ENCODE measurements at places on chromosomes 6 and 20.

DNA sequence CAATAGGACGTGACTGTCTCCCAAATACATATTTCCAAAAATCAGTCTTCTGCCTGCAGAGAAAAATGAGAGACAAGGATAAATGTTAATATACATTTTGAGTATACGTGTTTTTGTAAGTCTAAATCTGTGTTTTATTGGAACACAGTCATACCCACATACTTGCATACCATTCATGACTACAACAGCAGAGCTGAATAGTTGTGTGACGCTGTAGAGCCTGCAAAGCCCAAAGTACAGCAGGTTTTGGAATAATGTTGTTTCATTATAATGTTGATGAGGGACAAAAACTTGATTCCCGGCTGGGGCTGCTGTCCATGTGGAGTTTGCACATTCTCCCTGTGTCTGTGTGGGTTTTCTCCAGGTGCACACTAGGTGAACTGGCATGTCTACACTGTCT, 23.8 kb upstream of the FBXO9 start:
- DNase-seq, result no peak
- no peaks in the 10 kb centered on the region for H3K36me3 ChIP-seq
- H3K4me3 ChIP-seq, result no peak overlapping the region
- peaks cover 23% of the 10 kb centered on the region for H3K4me1 ChIP-seq
- no peaks in the 10 kb centered on the region for H3K27me3 ChIP-seq

GRCh38 chr6:170124150-170124549, 166.7 kb downstream of the DLL1 start:
- no peaks in the 10 kb centered on the region for H3K4me1 ChIP-seq
- H3K4me3 ChIP-seq, result no peak overlapping the region
- H3K27me3 ChIP-seq, result no peaks in the 10 kb centered on the region

DNA sequence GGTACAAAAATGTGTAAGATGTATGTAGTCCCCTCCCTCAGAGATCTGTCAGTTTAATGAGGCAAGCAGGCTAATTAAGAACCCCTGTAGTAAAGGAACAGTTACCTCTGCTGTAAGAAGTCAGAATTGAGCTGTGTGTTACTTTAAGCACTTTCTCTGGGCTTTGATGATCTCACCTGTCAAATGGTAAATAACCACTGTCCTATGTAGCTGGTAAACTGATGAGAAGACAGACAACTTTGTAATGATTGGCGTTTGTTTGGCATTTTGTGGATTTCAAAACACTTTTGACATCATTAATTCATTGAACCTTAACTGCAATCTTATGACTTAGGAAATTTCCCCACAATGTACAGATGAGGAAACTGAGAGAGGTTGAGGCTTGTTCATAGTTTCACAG, 55.7 kb downstream of the RALY start:
- H3K27ac ChIP-seq, result no peak overlapping the region
- H3K4me1 ChIP-seq, result no peaks in the 10 kb centered on the region
- no peak for DNase-seq

GRCh38 chr6:45428727-45429126, 51.0 kb upstream of the SUPT3H start:
- no peak overlapping the region for H3K4me3 ChIP-seq
- DNase-seq, result no peak
- H3K27ac ChIP-seq, result no peak overlapping the region
- no peaks in the 10 kb centered on the region for H3K27me3 ChIP-seq
- peaks cover 10% of the 10 kb centered on the region for H3K4me1 ChIP-seq

- H3K27me3 ChIP-seq, result no peaks in the 10 kb centered on the region
- H3K4me3 ChIP-seq, result no peak overlapping the region
- no peak overlapping the region for H3K27ac ChIP-seq
- H3K4me1 ChIP-seq, result no peaks in the 10 kb centered on the region
- H3K36me3 ChIP-seq, result no peaks in the 10 kb centered on the region
Observed at GRCh38 chr6:162854734-162855191, 127.0 kb downstream of the PACRG start.

DNA sequence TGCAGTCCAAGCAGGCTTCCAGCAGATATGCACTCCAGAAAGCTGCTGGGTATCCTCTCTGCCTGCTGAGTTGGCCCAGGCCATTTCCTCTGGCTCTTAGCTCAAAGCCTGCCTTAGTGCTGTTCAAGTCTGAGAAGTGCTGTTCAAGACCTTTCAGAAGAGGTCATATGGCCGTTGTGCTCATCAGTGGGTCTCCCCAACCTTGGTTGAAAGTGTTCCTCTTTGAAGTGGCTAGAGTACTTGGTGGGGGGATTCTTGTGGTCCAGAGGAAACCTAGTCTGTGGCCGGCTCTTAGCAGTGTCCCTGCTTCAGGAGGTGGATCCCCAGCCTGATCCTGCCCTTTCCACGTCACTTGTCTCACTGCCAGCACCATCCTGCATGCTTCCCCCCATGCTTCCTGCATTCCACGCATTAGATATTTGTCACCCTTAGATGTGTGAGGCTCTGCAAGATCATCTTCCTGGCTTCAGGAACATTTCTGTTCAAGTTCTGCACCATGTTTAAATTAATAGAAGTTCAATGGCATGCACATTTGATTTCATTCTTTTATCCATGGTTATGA, 105.0 kb downstream of the FIG4 start:
- H3K4me3 ChIP-seq, result no peak overlapping the region
- H3K27me3 ChIP-seq, result no peaks in the 10 kb centered on the region

DNA sequence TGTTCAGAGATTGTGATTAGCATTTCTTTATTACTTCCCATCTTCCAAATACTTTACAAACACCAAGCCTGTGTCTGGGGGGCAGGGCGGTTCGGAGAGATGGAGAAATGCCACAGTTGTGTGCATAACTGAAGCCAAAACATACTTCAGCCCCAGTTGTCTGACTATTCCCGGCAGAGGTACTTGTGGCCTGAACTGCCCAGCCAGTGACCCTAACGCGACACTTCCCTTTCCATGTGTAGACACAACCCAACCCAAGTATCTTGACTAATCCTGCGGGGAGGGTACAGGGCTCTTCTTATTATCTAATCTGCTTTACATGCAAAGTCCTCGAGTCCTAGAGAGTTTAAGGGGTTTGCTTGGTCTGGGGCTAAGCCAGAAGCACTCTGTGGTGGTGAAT, 46.2 kb downstream of the ISM1 start:
- no peak for DNase-seq
- H3K27ac ChIP-seq, result no peak overlapping the region
- H3K36me3 ChIP-seq, result no peaks in the 10 kb centered on the region

DNA sequence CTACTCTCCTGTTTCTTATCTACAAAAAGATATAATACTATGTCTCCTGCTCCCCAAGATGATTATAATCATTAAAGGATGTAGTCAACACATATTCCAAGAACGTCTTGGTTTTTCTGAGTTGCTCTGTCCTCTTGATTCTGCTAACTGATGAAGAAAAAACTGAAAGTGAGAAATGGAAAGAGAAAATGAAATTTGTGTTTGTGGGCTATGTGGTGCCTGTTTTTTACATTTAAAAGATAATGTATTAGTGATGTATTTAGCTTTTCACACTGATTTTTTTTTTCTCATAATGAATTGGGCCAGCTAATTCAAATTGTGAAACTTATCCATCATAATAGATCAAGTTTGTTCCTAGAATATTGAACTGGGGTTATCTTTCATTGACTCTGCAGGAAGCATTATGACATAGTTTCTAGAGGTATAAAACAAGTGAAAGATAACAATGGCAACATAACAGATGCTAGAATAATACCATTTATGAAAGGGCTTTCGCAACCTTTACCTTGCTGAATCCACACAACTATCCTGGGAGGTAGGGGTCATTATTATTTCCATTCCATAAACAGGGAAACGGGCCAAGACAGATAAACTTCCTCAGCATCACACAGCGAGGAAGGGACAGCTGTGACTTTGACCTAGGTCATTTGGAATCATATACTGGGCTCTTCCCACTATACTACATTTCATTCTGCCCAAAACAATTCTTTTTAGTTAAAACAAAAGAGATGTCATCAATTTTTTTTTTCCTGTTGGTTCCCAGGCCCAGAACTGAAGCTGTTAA, 336.7 kb downstream of the GJA1 start:
- H3K27me3 ChIP-seq, result no peaks in the 10 kb centered on the region
- H3K27ac ChIP-seq, result no peak overlapping the region
- no peaks in the 10 kb centered on the region for H3K36me3 ChIP-seq

GRCh38 chr6:163438940-163439335, 24.4 kb downstream of the QKI start:
- H3K27me3 ChIP-seq, result no peaks in the 10 kb centered on the region
- no peak overlapping the region for H3K27ac ChIP-seq
- no peak overlapping the region for H3K4me3 ChIP-seq
- peaks cover 8% of the 10 kb centered on the region for H3K4me1 ChIP-seq

DNA sequence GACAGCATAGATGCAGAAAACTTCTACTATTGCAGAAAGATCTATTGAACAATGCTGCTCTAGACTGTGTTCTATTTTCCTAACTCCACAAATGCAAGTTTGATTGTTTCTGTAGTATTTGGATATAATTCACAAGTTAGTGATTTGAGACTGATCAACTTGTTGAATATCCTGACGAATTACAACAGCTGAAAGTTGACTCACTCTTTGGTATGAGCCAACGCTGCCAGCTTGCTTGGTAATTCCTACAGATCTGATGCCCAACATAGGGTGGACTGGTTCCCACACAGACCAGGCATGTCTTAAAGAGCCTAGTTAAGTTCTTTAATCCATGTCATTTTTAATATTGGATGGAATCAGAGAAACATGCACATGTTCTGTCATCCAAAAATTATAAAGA, 231.0 kb upstream of the RAB32 start:
- H3K4me1 ChIP-seq, result no peaks in the 10 kb centered on the region
- H3K27me3 ChIP-seq, result no peaks in the 10 kb centered on the region
- no peak overlapping the region for H3K27ac ChIP-seq
- no peak overlapping the region for H3K4me3 ChIP-seq
- no peak for DNase-seq

- H3K36me3 ChIP-seq, result no peaks in the 10 kb centered on the region
- no peak overlapping the region for H3K4me3 ChIP-seq
- DNase-seq, result no peak
Observed at GRCh38 chr20:18412221-18412901, 54.5 kb downstream of the DZANK1 start.

- no peak overlapping the region for H3K27ac ChIP-seq
- H3K4me1 ChIP-seq, result no peaks in the 10 kb centered on the region
- no peaks in the 10 kb centered on the region for H3K36me3 ChIP-seq
- no peaks in the 10 kb centered on the region for H3K27me3 ChIP-seq
Observed at GRCh38 chr20:58141496-58141895, 87.0 kb downstream of the ANKRD60 start.

DNA sequence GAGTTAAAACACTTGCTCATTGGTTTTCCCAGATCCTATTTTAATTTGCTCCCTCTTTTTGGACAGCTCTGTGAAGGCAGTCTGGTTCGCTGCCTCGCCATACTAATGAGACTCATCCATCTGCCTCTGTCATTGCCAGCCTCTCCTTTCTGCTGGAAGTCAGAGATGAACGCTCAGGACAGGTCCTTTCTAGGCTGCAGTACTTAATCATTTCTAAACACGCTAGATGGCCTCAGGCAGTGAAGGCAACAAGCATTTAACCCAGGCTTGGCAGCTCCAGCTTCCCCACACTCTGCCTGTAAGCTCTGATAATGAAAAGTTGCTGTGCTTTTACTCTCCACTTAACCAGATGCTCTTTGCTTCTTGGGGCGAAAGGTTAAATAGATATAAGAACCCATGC, 286.7 kb upstream of the POU3F2 start:
- no peaks in the 10 kb centered on the region for H3K27me3 ChIP-seq
- no peak for DNase-seq
- no peak overlapping the region for H3K4me3 ChIP-seq
- H3K36me3 ChIP-seq, result no peaks in the 10 kb centered on the region
- no peak overlapping the region for H3K27ac ChIP-seq
- no peaks in the 10 kb centered on the region for H3K4me1 ChIP-seq

DNA sequence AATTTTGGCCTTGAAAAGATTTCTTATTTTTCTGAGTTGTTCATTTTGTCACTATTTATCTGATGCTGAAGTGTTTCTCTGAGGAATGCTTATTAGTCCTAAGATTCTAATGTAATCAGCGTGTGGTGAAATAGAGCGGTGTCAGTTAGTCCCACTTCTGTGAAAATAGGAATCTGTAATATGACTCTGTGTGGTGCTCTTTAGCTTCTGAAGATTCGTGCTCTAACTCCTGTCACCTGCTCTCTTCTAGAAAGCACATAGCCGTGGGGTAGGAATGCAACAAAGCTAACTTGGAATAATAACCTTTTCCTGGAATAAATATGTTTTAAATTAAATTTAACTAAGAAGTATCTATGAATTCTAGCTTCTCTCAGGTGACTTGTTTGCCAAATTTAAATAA, 90.4 kb downstream of the BCKDHB start:
- no peak for DNase-seq
- H3K36me3 ChIP-seq, result no peaks in the 10 kb centered on the region
- H3K4me1 ChIP-seq, result no peaks in the 10 kb centered on the region
- no peak overlapping the region for H3K4me3 ChIP-seq
- no peak overlapping the region for H3K27ac ChIP-seq
- H3K27me3 ChIP-seq, result no peaks in the 10 kb centered on the region
